ENCODE measurements at places on chromosomes 6 and 20. TPM values are rescaled to one million over a fixed set of nuclear protein-coding genes. Genes with fewer than 3 reads are reported as not detected.

Gene SEL1L2
- not detected for total RNA-seq

GRCh38 chr6:28769626-28770402 lies 154.0 kb downstream of the TRIM27 start:
- peak; percentile 68 for DNase-seq

Gene GNL1
- 69.1 TPM for total RNA-seq

- DNase-seq = no peak
These were observed 31.8 kb upstream of the LCA5 start for GRCh38 chr6:79568996-79569395.

- DNase-seq = no peak
These were observed 39.4 kb upstream of the RFPL4B start for GRCh38 chr6:112307707-112308106.

- DNase-seq = no peak
These were observed 118.0 kb downstream of the PCSK2 start for GRCh38 chr20:17344790-17345189.
